ENCODE measurements at places on chromosomes 7 and 10.

- DNase-seq, result no peak
These were observed 73.5 kb upstream of the EEPD1 start for GRCh38 chr7:36079446-36080025.

DNA sequence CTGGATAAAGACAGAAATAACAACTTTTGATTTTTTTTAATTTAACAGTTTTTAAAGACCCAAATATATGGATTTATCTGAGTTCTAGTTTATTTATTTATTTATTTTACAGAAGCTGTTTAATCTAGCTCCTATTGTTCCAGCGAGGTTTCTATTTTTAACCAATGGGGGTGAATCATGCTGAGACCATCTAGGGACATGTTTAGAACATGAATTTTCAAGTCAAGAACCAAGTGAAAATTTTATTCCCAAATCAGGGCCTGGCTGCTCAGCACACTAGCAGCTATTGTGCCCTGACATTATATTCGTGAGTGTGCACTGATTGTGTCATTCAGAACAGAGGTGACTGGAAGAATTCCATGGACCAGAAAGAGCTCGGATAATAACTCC lies 24.6 kb upstream of the MPP7 start:
- no peak for DNase-seq

- no peak for DNase-seq
These were observed at the start of gene FEZF1 for GRCh38 chr7:122304319-122304975. Gene FEZF1 (minus strand): TSS chr7:122304750. CDS start chr7:122304437, 313 bp downstream.

- DNase-seq, result no peak
These were observed 3.5 kb upstream of the AKR1B1 start for GRCh38 chr7:134462337-134462925.

- DNase-seq, result no peak
These were observed 304.5 kb upstream of the NFE2L3 start for GRCh38 chr7:25847336-25848070.

- no peak for DNase-seq
These were observed 401.3 kb downstream of the DNAJB6 start for GRCh38 chr7:157738066-157738460.

- DNase-seq, result no peak
These were observed 12.9 kb upstream of the INPP5A start for GRCh38 chr10:132524443-132525285.

DNA sequence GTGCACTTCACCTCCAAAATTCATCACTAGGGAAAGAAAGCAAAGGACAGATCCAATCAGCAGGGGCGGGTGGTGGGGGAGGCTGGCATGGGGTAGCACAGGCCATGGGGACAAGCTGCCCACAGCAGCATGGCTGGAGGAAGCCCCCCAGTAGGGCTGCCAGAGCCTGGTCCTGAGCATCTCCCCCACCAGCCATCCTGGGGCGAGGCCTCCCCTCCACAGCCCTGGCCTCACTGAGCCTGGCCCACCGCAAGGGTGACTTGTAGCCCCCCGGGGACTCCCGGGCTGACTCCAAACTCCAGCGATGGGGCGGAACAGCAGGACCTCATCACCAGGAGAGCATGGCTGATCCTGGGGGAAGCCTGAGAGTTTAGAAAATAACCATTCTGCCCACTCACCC lies 92.4 kb upstream of the TCERG1L start:
- no peak for DNase-seq

DNA sequence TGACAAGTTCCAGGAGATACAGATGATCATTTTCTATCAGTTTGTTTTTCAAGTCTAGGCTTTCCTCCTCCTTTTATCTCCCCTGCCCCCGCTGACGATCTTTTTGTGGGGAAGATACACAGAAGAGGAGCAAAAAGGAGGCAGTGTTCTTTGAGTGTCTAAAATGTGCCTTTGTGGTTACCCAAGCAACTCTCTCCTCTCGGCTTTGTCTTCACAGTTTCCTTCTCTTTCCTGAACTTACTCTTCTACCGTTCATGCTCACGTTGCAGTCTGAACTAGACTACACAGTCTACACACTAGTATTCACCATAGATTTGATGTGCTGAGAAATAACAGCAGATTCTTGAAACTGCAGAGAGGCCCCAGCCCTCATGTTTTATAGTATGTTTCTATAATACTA lies 23.6 kb downstream of the CEP41 start:
- DNase-seq, result peak; percentile 67

- no peak for DNase-seq
These were observed 101.3 kb downstream of the ARID5B start for GRCh38 chr10:62002753-62003152.

- DNase-seq, result no peak
These were observed 52.5 kb upstream of the NFKB2 start for GRCh38 chr10:102342958-102343357.

DNA sequence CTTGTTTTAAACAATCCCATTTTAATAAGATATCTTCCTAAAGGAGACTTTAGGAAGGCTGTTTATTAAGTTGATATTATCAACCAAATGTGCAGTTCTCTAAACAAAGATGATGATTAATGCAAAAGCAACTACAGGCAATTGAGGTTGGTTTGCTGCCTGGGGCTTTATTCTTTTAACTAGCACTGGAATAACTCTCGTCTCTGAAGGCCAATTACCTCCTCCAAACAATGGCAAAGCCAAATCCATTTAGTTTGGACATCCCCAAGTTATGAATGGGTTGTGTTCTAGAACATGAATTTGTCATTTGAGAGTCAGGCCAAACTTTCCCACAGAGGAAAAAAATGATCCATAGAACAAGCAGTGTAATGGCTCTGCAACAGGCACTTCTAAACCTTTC lies 114.1 kb downstream of the SLC16A9 start:
- no peak for DNase-seq

GRCh38 chr7:102387064-102387463 lies 9.1 kb upstream of the PRKRIP1 start:
- DNase-seq, result no peak

DNA sequence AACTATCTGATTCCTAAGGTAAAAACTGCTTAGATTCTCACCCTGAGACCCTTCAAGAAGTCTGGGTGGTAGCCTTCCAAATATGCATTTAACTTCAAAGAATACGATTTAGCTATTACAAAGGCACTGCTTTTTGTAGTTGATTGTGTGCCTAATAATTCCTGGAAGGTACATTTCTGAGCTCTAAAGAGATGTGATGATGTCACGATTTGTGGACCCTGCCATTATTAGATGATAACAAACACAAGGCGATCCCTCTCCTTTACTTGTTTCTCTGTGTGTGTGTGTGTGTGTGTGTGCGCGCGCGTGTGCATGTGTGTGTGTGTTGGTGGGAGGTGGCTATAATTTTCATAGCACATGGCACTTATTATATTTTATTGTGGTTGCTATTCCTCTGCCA lies 70.9 kb downstream of the TFPI2 start:
- no peak for DNase-seq

GRCh38 chr7:83248000-83248399 lies 85.3 kb upstream of the PCLO start:
- no peak for DNase-seq

DNA sequence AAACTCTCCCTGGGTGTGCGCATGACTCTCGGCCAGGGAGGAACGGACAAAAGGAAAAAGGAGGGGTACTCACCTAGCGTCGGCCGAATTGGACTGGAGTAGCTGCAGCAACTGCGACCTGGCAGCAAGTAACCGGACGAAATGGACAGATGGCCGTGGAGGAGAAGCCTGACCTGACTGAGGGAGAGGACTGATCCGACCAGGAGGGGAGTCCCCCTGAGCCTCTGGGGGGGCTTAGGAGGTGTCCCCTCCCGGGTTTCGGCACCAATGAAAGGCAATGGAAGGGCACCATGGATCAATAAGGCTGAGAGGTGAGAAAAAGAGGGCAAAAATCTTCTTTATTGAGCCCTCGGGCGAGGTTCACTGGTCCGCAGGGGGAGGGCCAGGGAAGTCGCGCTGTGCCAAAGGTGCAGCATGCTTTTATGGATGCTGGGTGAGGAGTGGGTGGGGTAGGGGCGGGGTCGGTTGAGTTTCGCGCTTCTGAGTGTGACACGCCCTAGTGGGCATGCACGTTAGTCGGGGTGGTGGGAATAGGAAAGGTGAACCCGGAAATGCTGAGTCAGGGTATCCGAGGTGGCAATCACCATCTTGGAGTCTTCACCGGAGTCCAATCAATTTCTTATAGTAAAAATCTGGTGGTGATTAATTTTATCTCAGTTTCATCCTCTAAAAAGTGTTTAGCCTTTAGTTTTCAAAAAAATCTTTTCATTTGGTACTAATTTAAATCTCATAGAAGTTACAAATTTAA lies 638.5 kb upstream of the DPP6 start:
- DNase-seq, result no peak

GRCh38 chr7:140726281-140726680 lies 29.8 kb downstream of the NDUFB2 start:
- peak; percentile 28 for DNase-seq

DNA sequence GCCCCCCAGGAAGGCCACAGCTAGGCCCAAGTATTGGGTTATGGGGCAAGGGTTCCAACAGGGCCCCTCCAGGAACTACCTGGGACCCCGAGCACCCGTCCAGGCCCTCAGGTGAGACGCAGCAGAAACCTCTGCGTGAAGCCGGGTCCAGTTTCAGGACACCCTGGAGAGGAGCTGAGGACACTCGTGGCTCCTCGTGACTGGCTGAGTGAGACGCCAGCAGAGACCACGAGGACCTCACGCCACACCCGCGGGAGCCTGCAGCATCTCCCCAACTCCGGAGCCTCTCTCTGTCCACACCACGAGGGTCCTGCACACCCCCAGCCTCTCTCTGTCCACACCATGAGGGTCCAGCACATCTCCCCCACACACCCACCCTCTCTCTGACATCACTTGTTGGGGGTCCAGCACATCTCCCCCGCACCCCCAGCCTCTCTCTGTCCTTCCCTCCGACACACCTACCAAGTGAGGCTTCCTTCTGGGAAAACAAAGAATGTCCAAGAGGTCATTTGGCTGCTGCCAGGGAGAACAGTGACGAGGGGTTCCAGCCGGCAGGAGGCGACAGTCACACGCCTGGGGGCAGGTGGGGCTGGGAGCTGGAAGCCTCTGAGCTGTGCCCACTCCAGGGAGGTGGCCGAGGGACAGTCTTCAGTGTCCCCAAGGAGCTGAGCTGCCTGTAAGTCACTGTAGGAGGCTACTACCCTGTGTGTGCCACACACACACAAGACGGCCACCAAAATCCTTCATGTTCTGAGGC lies 46.1 kb upstream of the PPP2R2D start:
- no peak for DNase-seq

- no peak for DNase-seq
These were observed 127.0 kb downstream of the LYZL1 start for GRCh38 chr10:29415876-29416275.

- DNase-seq, result no peak
These were observed 161.0 kb upstream of the RNF32 start for GRCh38 chr7:156479596-156479995.

GRCh38 chr10:29634764-29635625 lies at the start of gene SVIL:
Gene SVIL (minus strand): TSS chr10:29634971. CDS start chr10:29555058, 79,913 bp downstream.
- DNase-seq, result no peak

GRCh38 chr7:129684777-129685176 lies 73.3 kb downstream of the NRF1 start:
- DNase-seq, result no peak

- no peak for DNase-seq
These were observed 85.5 kb upstream of the SLC25A13 start for GRCh38 chr7:96407427-96407826.

DNA sequence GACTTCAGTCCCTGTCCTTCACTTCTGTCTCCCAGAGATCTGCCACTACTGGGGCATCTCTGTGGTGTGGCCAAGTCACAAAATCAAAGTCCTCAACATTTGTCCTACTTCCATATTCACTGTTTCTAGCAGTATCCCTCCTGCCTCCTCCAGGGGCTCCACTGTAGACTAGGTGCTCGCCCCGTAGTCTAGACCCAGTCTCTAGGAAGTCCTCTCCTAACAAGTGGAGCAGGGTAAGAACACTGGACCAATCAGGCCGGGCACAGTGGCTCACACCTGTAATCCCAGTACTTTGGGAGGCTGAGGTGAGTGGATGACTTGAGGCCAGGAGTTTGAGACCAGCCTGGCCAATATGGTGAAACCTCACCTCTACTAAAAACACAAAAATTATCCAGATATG lies 57.4 kb downstream of the SKIDA1 start:
- DNase-seq, result no peak

GRCh38 chr10:69988094-69988493 lies 64.6 kb upstream of the MACROH2A2 start:
- DNase-seq, result no peak

DNA sequence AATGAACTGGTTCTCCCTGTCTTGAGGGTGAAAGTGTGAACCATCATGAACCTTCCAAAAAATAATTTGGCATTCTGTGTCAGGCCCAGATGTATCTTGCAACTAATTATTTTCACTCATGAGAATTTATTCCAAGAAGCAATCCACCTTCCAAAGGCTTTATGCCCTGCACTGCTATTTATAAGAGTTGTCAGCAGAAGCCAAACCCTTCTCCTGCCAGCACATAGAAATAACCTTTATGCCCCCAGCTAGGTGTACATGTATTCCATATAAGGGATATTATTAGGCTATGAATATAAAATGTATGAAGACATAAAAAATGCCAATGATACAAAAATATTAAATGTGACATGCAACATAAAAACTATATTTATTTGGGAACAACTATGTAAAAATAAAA lies 69.0 kb upstream of the GDF10 start:
- no peak for DNase-seq

- no peak for DNase-seq
These were observed 176.2 kb downstream of the PTPRN2 start for GRCh38 chr7:158411232-158411950.

DNA sequence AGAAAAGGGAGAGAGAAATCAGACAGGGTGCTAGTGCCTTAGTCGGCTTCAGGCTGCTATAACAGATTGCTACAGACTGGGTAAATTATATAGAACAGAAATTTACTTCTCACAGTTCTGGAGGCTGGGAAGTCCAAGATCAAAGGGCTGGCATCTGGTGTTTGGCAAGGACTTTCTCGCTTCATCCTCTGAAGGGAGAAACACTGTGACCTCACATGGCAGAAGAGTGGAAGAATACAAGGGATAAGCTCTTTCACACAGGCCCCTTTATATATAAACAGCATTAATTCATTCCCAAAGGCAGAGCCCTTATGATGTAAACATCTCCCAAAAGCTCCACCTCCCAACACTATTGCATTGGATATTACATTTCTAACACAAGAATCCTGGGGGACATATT lies 235.5 kb upstream of the INHBA start:
- DNase-seq, result no peak

- DNase-seq, result no peak
These were observed 87.3 kb upstream of the CACUL1 start for GRCh38 chr10:118841881-118842605.

GRCh38 chr7:2633538-2634266 lies 1.9 kb downstream of the TTYH3 start:
- DNase-seq, result peak; percentile 58

DNA sequence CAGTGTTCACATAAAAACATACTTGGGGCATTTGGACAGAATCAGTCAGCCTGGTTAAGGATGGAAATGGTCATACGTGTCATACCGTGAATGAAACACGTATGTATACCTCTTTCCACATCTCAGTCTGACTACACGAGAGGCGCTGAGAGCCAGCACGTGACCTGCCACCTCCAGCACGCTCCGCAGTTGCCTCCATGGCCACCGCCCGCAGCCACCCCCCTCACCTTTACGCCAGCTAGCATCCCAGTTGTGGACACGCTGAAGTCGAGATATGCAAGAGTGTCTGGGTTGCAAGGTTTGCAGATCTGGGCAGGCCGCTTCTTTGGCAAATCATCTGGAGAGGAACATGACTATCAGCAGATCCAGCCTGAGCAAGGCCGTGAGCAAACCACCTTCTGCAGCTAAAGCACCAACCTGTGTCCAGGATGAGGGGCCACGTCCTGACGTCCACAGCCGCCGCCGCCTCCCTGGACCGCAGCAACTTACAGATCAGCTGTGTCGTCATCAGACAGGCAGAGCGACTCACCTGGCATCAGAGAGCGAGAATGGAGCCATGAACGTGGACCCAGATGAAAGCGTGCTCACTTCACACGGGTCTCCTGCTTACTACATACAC lies 209.4 kb downstream of the ZMYND11 start:
- DNase-seq, result no peak

Data from KBM-7 (cell line).